ENCODE measurements at places on chromosomes 1 and 21.

- no peak for DNase-seq
These were observed 253.1 kb upstream of the IRF2BP2 start for GRCh38 chr1:234862944-234863515.

- DNase-seq = no peak
These were observed 61.4 kb upstream of the VCAM1 start for GRCh38 chr1:100657876-100658715.

GRCh38 chr1:57066980-57067610 is 101.3 kb upstream of the C8B start:
- DNase-seq = no peak

DNA sequence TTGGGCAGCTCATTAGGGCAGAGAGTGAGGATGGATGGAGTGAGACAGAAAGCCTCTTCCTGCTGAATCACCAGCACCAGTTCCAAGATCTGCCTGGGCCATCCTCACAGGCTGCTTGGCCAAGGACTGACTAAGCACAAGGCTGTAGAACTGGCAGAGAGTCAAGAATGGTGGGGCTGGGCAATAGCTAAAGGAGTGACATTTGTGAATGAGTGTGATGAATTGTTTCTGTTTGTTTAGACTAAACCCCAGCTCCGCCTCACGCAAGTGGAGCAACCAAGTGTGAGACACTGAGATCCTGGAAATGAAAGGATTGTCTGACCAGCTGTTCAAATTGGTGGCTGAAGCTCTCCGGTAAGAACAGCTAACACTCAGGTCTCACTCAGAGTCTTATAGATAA is 38.6 kb downstream of the BRINP2 start:
- DNase-seq = no peak

DNA sequence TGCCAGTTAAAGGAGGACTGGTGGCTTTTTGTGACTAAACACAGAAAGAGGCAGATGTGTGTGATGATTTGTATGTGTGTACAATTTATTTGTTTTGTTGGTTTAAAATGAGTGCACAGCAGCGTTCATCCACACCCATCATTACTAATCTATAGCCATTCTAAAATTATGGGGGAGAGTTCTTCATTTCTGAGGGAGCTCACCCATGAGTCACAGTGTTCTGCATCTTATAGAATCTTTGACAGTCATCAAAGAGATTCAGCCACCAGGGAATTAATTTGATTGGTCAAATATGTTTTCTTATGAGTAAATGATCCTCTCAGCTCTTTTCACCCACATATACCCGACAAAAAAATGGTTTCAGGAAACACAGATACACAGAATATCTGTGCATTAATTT is 147.9 kb downstream of the GREM2 start:
- DNase-seq = no peak

DNA sequence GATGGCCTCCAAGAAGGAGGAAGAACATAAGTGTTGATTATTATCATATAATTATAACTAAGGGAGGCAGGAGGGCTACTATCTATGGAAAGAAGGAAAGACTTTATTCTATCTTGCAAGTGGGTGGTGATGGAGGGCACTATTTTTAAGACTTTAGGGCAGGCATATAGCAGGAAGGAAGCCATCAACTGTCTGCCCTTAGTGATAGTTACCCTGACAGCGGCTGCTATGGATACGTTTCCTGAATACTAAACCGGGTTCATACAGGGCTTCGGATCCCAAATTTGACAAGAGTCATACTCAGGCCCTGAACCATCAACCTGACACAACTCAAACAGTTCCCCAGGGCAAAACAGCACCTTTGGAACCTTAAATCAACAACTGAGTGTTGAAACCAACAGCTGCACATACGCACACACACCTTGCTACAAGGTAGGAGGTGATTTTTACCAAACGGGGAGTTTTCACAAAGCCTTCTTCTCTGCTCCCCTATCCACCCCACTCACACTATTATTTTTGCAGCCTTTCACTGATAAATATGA is 397.2 kb downstream of the OMA1 start:
- DNase-seq = no peak

GRCh38 chr1:154661110-154661509 is 53.1 kb upstream of the ADAR start:
- no peak for DNase-seq

- DNase-seq = no peak
These were observed 35.1 kb downstream of the NUAK2 start for GRCh38 chr1:205286335-205286950.

GRCh38 chr1:199508653-199509052 is 518.9 kb upstream of the NR5A2 start:
- no peak for DNase-seq

- no peak for DNase-seq
These were observed 12.6 kb downstream of the NHLH2 start for GRCh38 chr1:115828101-115829022.

DNA sequence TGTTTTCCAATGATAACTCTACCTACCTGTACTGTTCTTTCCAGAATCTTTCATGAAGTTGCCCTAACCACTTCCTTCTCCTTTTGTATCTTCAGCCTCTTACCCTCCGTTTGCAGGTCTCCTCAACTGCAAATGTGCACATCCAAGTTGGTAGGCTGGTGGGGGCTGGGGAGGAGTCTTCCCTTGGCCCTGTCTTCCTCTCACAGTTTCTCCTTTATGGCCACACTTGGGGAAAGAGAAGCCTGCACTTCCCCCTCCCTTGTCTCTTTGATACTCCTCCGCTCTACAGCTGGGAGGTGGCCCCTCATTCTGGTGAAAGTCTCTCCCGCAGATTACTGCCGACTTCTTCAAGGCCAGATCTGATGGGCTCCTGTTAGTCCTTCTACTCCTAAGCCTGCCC is 26.9 kb upstream of the GPR88 start:
- no peak for DNase-seq

- DNase-seq = no peak
These were observed 42.2 kb upstream of the BCAR3 start for GRCh38 chr1:93723733-93724270.

DNA sequence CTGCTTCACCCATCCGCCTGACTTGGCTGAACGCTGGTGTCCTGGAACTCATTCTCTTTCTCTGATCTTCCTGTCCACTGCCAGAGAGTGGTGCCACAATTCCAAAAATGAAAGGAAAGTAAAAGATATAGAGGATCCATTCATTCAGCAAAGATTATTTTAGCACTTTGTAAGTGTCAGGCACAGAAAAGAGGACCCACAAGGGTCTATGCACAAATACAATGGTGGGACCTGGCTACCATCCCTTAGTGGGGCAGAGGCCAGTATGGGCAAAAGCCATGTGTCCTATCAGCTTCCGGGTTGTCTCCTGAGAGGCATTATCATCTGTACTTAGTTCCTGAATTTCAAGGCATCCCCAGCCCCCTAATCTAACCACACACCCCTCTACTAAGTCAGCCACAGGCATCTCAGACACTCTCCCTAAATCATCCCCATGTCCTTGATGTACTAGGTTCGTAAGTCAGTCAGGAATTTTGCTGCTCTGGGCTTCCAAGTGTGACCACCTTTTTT is 19.0 kb downstream of the SSR2 start:
- DNase-seq = no peak

GRCh38 chr21:26273686-26274313 is 103.2 kb upstream of the APP start:
- no peak for DNase-seq

DNA sequence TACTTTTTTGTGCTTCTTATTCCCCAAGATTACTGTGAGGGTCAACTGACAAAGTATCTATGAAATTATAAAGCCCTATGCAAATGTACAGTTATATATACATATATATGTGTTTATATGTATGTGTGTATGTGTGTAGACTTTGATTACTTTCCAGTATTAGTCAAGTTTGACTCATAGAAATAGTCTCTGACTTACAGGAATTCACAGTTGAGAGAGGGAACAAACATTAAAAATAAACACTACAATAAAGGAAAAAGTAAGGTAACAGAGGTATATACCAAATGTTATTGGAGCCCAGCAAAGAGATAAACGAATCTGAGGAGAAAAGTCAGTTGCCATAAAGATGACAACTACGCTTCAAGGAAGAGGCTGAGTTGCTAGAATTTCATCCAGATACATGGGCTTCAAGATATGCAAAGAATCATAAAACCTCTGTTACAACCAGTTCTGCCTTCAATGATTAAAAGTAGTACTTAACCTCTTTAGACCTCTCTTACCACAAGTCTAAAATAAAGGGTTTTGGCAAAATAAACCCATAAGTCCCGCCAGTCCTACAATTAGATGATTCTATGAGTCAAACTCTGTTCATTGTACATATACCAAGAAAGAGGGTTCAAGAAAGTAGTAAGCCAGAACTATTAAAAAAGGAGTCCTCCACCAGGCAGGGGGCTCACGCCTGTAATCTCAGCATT is 7.2 kb downstream of the IFT25 start:
- no peak for DNase-seq

GRCh38 chr1:18200136-18200717 is 92.6 kb downstream of the IGSF21 start:
- DNase-seq = no peak

DNA sequence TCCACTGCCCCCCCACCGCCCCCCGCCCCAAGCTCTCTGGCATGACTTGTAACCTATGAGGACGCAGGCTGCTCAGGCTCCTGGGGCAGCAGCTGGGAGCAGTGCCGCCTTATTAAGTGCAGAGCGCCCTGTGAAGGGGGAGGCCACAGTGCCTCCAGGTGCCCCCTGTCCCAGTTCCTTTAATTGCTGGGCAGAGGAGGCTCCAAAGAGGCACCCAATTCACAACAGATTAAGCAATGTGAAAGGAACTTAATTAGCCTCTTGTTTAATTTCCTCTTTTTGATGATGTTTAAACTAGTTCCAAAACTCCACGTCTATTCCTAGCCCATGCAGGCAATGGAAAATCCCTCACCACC is 3.0 kb downstream of the RXFP4 start:
- DNase-seq = no peak

DNA sequence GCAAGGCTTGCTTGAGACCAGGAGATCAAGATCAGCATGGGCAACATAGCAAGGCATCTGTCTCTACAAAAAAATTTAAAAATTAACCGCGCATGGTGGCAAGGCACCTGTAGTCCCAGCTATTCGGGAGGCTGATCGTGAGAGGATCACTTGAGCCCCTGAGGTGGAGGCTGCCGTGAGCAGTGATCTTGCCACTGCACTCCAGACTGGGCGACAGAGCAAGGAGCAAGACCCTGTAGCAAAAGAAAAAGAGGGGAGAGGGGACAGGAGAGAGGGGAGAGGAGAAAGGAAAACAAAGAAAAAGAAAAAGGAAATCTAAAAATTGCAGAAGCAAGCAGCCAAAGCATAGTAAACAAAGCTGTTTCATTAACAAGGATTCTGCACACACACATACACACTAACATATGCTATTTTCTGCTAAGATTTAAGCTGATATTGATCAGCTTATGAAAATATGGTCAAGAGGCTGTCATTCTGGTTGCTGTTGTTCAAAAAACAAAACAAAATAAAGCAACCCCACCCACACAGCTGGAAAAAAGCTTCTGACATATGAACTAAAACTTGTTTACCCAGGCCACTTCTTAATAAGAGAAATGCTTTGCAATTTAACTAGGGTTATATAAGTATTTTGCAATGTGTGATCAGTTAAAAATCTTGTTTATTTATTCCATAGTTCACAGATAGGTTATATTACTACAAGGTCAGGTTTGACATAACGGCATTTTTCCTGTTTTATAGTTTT is 1.8 kb downstream of the ARNT start:
- DNase-seq = no peak

DNA sequence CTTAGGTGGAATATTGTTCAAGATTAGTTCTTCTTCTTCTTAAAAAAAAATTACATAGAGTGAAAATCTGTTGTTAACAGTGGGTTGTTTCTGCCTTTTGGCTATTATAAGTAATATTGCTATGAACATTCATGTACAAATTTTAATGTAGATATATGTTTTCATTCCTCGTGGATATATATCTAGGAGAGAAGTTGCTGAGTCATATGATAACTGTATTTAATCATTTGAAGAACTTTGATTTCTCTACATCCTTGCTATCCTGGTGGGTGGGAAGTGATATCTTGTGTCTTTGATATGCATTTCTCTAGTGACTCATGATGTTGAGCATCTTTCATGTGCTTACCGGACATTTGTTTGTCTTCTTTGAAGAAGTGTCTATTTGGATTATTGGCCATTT is 29.9 kb downstream of the MAST2 start:
- no peak for DNase-seq

GRCh38 chr1:55368698-55369097 is 153.5 kb upstream of the USP24 start:
- DNase-seq = no peak

DNA sequence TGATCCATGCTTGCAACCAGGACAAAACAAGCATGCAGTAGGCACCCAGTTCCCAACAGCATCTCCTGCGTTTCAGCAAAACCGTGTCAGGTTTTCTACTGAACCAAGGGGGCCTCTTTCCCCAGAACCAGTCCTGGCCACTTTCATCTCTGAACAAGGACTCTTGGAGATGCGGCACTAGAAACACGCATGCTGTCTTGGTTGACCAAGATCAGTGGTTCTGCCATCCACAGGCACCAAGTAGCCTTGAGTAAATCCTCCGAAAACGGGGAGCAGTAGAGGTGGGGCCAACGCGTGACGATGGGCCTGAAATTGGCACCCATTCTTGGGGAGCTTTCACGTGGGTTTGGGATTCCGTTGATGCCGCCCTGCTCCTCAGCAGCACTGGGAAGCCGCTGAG is 62.5 kb upstream of the AJAP1 start:
- no peak for DNase-seq

DNA sequence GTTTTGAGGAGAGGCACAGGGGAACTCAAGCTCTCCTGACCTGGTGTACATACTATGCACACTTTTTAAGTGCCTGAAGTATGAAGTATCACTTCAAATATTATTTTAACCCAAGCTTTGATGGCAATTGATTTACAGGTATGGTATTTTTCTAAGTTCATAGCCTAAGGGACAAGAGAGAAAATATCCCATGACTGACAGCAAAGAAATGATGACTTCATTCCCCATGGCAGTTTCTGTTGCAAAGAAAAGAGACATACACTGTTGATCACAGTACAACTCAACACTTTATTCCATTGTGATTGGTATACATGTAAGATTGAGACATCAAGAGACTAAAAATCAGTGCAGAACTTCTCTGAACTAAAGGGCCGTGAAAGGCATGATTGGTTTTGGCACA is 41.8 kb upstream of the BCL10 start:
- DNase-seq = no peak

DNA sequence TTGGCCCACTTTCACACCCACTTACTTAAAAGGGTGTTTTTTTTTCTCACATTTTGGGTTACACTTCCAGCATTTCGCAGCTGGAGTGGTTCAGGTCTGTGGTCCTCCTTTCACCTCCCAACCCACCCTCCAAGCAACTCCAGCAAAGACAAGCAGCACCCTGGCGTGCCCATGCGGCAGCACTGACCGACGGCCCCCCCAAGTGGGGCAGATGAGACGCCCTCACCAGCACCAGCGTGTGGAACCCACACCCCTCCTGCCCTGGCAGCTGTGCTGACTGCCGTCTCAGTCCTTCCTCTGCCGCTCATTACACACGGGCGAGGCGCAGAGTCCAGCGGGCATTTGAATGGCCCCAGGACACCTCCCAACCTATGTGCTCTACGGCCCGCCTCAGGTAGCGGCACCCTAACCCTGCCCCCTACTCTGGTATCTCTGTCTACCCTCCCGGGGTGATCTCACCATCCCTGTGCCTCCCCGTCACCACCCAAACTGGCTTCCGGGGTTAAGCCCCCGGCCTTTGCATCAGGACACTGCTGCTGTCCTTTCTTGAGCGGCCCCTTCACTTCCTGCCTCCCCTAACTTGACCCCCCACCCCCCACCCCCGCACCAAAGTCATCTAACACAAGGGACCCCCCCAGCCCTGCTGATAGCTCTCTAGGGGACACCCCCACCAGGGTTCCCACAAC is 10.9 kb downstream of the LSS start:
- no peak for DNase-seq

Measured in stimulated activated CD4-positive, alpha-beta T cell treated with anti-CD3 and anti-CD28 coated beads, Interleukin-2, amount 100 ng/mL, for 4 hours (primary cell).